ENCODE measurements at places on chromosomes 12 and 14.

DNA sequence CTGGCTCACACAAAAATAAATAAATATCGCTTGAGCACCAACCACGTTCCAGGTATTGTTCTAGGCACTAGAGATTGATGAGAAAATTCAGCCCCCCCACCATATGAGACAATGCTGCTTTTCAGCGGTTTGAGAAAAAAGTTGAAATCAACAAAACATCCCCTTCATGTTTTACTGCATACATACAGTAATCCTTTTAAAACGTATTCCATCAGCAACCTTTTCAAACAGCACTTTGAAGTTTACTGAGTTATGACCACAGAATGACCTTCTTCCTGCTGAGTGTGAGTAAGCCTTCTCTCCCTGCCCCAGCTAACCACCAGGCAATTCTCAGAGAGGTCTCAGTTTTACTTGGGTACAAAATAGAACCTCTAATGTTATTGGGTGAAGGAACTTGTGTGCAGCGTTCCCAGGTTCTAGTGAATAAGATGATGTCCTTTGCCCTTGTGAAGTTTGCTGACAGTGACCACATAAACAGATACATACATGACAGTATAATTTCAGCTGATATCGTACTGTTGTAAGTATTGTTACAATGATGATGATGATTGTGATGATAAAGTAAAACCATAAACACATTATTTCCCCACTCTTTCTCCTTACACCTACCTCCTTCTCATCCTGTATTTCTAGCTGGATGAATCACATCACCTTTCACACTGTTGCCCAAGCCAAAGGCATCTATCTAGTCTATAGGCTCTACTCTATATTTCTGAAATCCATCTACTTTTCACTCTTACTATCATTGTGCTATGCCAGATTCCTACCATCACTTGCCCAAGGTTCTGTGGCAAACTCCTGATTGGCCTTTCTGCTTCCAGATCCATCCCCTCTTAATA, 124.4 kb upstream of the KRR1 start:
- no peak for DNase-seq

- DNase-seq = no peak
Observed at GRCh38 chr14:95023115-95023514, 134.2 kb downstream of the DICER1 start.

GRCh38 chr12:68326716-68327115, 5.4 kb downstream of the MDM1 start:
- no peak for DNase-seq

DNA sequence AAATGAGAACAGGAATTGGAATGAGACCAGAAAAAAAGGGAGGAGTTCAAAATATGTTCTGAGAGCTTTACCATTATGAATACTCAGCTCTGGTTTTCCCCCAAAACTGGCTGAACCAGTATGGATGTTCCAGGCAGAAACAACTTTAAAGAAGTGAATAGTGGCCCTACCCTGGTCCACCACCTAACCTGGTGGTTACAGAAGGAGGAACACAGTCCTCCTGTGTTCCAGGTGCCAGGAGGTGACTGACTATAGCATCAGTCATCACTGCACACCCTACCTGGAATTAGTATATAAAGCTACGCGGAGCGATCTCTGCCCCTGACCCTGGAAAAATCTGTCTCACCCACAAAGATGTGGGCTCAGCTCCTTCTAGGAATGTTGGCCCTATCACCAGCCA, at the start of gene A2ML1:
Gene A2ML1, plus strand, starts transcription at position 324 of the 400 bp plus-strand sequence. Its CDS starts 31 bp downstream, at position 355.
- no peak for DNase-seq

GRCh38 chr12:15486859-15487258, 164.6 kb downstream of the PTPRO start:
- no peak for DNase-seq

- DNase-seq = no peak
Observed at GRCh38 chr14:103141117-103141796, 18.0 kb downstream of the TNFAIP2 start.

DNA sequence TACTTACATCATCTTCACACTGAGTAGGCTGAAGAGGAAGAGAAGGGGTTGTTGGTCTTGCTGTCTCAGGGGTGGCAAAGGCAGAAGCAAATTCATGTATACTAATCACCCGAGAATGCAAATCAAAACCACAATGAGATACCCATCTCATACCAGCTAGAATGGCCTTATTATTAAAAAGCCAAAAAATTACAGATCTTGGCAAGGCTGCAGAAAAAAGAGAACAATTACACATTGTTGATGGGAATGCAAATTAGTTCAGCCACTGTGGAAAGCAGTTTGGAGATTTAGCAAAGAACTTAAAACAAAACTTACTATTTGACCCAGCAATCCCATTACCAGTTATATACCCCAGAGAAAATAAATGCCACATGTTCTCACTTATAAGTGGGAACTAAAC, 154.9 kb downstream of the SEC23A start:
- no peak for DNase-seq

DNA sequence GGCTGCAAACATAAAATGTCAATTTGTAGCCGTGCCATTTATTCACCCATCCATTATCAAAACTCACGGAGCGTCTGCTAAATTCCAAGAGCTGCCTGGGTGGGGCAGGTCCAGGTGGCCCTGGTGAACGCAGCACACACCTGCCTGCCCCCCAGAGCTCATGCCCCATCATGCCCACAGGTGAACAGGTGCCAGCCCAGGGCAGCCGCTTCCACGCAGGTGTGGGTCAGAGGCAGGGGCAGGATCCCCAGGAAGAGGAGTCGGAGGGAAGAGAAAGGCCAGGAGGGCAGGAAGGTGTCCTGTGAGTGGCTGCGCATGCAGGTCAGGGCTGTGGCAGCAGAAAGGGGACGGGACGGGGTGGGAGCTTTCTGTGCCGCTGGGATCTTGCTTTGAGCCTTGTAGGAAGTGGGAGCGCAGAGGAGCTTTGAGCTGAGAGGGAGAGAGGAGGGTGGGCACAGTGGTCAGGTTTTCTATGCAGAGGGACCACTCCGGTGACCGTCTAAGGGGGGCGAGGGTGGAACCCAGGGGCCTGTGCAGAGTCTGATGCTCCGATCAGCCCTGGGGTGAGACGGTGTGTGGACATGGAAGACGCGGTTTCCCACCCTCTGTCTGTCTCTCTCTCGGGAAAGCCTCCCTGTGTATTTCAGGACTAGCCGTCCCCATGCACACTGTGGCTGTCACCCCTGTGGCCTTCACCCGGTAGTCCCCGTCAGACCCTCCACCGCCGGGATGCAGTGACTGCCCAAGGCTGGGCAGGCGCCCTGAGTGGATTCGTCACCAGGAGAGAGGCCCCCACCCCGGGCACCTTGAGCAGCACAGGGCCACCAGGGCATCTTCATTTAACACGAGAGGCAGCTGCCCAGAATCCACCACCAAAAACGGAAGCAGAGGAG, 26.7 kb downstream of the GALNT9 start:
- DNase-seq = no peak

DNA sequence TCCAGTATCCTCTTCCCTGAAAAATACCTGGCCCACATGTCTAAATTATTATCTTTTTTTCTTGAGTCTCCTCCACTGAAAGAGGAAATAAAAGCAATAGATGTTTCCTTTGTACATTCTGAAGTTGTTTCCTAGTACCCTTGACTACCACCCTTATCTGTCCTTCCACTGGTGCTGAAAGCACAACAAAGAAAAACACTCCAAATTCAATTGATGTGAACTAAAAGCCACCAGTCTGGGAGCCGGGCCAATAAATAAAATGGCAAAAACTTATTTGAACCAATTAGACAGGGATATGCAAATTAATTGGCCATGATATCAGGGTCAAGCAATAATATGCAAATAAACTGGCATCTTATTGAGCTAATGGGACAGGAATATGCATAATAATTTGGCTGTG, 330.5 kb downstream of the PAWR start:
- no peak for DNase-seq

DNA sequence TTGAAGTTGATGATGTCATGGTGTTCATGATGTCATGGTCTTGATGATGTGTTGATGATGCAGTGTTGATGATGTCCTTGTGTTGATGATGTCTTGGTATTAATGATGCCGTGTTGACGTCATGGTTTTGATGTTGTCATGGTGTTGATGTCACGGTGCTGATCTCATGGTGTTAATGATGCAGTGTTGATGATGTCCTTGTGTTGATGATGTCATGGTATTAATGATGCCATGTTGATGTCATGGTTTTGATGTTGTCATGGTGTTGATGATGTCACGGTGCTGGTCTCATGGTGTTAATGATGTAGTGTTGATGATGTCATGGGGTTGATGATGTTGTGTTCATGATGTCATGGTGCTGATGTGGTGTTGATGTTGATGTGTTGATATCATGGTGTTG, 48.0 kb upstream of the RIMBP2 start:
- DNase-seq = no peak

- DNase-seq = no peak
Observed at GRCh38 chr14:65565948-65566347, 153.4 kb downstream of the FUT8 start.

- DNase-seq = no peak
Observed at GRCh38 chr12:128823216-128823915, 392 bp downstream of the SLC15A4 start.

- DNase-seq = no peak
Observed at GRCh38 chr14:72599579-72600470, 294.1 kb downstream of the DPF3 start.

GRCh38 chr14:95507701-95508103, 8.7 kb downstream of the SYNE3 start:
- DNase-seq = no peak

DNA sequence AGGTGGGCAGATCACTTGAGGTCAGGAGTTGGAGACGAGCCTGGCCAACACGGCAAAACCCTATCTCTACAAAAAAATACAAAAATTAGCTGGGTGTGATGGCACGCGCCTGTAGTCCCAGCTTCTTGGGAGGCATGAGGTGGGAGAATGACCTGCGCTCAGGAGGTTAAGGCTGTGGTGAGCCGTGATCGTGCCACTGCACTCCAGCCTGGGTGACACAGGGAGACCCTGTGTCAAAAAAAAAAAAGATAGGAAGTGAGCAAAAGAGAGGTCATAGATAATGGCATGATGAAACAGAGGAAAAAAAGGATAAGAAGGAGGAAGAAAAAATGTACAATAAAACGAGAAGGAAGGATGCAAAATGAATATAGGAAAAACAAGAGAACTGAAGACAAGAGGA, 159.5 kb downstream of the ETV6 start:
- no peak for DNase-seq

- DNase-seq = no peak
Observed at GRCh38 chr12:63090716-63091115, 60.3 kb downstream of the AVPR1A start.

- no peak for DNase-seq
Observed at GRCh38 chr12:101439236-101439635, 31.7 kb upstream of the ARL1 start.

DNA sequence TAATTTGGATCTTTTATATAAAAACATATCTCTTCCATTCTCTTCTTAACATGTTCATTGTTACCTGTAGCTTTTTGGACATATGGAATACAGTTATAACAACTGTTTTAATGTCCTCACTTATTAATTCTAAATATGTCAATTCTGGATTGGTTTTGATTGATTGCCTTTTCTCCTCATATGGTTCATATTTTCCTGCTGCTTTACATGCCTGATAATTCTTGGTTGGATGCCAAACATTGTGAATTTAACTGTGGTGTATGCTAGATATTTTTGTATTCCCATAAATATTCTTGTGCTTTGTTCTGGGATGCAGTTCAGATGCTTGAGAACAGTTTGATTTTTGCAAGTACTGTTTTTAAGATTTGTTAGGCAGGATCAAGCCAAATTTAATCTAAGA, 10.8 kb downstream of the C14orf132 start:
- DNase-seq = no peak

DNA sequence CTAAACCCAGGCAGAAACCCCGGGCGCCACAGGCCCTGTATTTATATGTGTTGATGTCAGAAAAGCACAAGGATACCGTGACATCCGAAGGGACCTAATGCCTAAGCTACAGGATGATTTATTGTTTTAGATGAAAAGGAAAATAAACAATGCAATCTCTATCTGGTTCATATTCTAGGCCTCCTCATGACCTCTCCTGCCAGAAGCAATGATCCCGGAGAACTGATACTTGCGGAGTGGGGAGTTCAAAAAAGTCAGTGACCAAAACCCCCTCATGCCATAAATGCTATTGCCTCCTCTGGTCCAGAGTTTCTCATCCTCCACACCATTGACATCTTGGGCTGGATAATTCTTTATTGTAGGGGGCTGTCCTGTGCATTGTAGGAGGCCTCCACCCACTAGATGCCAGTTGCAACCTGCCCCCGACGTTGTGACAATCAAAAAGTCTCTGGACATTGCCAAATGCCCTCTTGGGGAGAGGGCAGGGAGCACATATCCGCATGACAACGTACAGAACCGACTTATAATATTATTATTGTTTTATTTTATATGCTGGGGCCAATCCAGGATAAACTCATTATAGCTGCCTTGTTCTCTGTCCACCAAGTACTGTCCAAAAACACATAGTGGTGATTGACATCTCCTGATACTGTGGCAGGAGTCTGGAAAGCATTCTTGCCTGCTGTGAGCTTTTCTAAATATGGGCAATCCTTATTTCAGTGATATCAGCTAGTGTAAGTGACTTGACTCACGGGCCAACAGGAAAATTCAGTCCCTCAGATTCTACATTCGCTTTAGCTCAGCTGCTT, 1.1 kb upstream of the CSRP2 start:
- DNase-seq = no peak

DNA sequence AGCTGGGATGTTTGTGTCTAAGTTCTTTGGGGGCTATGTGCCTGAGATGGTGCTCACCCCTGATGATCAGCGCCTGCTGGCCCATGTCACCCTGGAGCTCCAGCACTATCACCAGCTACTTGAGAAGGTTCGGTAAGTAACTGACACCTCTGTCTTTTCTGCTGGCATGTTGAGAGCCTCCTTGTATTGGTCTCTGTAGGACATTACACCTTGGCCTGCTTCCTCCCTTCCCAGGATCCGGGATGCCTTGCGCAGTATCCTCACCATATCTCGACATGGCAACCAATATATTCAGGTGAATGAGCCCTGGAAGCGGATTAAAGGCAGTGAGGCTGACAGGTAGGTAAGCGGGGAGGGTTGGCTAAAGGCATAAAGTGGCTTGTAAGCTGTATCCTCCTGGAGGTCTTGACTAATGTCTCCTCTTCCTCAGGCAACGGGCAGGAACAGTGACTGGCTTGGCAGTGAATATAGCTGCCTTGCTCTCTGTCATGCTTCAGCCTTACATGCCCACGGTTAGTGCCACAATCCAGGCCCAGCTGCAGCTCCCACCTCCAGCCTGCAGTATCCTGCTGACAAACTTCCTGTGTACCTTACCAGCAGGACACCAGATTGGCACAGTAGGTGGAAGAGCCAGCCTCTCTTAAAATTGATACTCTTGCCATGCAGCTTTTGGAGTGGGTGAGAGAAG, 5.5 kb downstream of the DDIT3 start:
- no peak for DNase-seq

- no peak for DNase-seq
Observed at GRCh38 chr12:10293570-10294227, 14.0 kb upstream of the KLRD1 start.

GRCh38 chr14:61171727-61172126, 109.4 kb downstream of the TMEM30B start:
- no peak for DNase-seq

- no peak for DNase-seq
Observed at GRCh38 chr14:36223558-36223957, 47.0 kb upstream of the PTCSC3 start.

Data from stimulated activated CD8-positive, alpha-beta memory T cell treated with anti-CD3 and anti-CD28 coated beads, Interleukin-4, amount 100 ng/mL, for 24 hours (primary cell).